ENCODE measurements at places on chromosomes 11 and 22.

DNA sequence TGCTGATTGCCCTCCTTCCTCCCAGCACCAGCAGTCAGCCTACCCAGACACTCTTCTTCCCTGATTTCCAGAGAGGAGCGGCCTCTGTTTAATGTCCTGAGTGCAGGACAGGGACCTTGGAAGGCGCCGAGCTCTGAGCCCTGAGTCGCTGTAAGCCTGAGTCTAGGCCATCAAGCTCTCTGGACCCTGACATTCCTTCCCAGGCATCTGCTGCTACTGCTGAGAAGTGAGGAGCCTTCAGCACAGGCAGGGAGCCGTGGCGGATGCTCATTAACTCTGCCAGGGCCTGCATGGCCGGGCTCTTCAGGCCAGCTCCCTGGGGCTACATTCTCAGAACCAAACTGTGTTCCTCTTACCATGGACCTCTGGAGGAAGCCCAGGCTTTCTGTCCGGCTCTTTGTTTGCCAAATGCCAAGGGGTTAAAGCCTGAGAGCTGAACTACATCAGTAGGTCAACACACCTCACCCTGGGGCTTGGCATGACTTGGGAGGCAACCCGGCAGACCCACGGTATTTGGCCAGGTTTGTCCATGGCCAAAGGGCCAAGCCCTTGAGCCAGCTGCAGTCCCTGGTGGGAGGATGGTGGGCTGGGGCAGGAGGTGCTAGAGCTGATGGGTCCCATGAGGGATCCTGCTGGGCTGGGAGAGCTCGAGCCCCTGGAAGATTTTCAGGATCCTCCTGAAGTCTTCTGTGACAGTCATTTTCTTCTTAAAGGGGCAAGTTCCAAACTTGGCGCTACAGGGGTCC, 721.4 kb downstream of the BRD1 start:
- DNase-seq, result no peak

DNA sequence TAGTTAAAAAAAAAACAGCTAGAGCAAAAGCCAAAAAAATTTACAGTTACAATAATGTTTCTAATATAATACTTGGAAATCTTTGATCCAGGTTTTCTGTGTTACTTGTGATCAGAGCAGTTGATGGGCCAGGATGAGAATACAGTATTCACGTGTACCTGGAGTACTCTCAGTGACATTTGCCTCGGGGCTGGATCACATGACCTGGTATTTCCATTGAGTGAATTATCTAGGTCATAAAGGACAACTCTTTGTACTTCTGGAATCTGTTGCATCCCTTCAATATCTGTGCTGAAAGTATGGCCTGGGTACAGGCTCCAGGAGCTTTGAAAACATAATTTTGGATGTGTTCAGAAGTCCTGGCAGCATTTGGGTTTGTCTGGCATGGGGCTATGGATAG, 93.5 kb downstream of the GRAMD1B start:
- no peak for DNase-seq

DNA sequence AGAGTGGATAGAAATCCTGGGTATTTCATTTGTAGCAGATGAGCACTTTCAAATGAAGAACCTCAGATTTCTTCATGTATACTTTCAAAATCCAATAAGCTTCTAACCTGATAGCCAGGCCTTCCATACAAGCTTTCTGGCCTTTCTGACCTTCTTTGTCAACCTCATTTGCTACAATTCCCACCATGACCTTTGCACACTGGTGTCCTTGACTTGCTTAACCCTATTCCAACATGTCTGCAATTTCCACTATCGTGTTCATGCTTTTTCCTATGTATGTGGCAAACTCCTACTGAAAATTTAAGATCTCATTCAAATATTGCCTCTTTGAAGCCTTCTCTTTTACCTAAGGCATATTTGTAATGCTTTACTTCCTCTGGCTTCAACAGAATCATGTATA, 242.1 kb upstream of the CCDC90B start:
- no peak for DNase-seq

DNA sequence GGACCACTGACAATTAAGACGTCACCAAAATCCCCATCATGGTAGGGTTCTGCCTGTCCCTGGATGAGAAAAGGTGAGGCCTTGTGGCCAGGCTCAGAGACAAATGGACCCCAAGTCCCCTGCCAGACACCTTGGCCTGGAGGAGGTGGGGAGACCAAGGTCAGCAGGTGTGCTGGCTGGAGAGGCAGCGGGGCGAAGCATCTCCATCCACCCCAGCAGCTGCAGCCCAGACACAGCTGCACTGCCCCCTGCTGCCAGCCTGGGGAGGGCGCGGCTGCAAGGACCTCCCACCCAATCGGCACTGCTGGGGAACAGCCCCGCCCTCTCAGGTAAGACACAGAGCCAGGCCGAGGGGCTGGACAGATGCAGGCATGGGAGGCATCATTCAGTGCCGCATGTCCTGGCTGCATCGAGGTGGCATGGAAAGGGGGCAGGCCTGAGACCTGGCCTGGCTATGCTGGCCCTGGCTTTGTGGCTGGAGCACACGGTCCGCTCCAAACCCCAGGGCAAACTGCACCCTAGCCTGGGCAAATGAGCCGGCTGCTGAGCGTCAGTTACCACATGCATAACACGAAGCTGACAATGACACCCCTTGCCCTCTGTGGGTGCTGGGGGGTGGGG, 12.2 kb upstream of the MFNG start:
- DNase-seq, result peak; percentile 47

GRCh38 chr11:64796757-64797541, 6.1 kb downstream of the MAP4K2 start:
- DNase-seq, result no peak

- no peak for DNase-seq
Measured at GRCh38 chr11:91086028-91086427, 863.2 kb upstream of the CHORDC1 start.

- no peak for DNase-seq
Measured at GRCh38 chr22:50303515-50303847, 4.0 kb downstream of the PLXNB2 start.

Measured in stimulated activated CD8-positive, alpha-beta memory T cell treated with anti-CD3 and anti-CD28 coated beads, Interleukin-7, amount 100 ng/mL, for 1 hour (primary cell).